NCI-H82 (cell line): ENCODE measurements at places on chromosomes 16 and 17.

DNA sequence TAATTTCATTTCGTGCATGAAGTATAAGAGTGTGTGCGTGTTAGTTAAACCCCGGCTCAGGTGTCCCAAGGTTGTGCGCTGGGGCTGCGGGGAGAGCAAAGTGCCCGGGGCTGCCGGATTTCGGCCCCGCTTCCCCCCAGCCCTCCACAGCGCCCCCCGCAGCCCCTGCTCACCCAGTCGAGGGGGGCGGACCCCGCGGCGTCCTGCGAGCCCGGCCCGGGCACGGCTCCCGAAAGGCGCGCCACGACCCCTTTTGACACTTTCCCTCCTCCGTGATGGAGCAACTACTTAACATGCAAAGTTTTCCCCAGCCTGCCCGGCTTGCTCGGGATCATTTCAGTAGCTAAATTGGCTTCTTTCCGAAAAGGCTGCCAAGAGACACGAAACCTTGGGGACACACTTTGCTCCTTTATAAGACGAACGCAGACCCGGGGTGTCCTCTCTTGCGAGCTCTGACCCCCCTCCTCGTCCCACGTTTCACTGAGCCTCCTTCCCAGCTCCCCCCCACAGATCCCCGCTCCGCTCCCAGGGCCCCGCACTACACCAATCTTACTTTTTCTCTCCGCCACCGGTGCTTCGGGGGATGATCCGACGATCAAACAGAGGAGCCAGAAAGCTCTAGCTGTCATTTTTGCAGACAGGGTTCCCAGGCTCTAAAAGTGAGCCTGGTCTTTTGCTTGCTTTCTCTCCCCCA, 552 bp downstream of the C17orf58 start:
- DNase-seq = peak; percentile 57

DNA sequence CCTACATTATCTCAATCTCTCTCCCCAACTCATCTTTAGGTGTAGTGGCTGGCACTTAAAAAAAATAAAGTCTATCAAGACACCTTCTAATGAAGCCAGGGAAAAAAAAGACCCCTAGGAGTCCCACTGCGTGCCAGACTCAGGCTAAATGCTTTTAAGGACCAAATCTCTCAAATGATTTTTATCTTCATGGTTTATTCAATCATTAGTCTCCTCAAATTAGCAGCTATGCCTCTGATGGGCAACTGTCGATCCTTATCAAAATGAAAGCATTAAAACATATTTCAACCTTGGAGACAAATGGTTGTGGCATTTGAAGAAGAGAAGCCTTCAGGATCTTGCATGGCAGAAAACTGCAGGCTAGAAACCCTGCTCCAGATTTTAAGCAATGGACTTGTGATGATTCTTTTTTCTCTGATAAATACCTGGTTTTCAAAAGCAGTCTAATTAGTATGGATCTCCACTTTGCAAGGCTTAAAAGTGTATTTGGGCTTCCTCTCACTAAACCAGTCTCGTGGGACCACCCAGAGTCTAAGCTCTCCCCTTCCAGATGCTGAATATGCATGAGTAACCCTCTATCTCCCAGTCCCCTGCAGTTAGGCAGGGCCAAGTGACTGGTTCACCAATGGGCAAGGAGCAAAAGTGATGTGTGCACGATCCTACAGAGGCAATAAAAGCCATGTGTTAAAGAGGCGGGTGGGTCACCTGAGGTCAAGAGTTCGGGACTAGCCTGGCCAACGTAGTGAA, 14.9 kb downstream of the ITPRIPL2 start:
- peak; percentile 60 for DNase-seq

DNA sequence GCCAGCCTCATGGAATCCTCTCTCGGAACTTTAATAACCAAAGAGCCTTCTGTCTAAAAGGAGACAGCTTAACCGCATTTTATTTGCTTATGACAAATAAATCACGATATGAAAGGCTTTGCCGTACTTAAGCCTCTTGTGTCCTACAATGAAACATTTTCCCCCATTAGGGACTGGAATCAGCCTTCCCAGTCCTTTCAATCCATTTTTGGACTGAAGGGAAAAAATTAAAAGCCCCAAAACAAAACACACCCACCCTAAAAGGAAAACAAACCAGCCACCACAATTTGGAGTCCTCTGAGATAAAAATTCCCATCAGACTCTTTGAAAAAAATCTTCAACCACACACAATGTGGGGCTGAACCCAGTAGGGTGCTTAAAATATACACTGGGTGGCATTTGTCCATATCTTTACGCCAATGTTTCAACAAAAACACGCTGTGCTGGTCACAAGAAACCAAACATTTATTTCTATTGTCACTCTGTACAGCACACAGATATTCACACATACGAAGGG, 3.0 kb downstream of the HOXB4 start:
- DNase-seq = no peak

- no peak for DNase-seq
Measured at GRCh38 chr16:84479716-84480450, 24.6 kb downstream of the MEAK7 start.

GRCh38 chr17:45052052-45052772, 780 bp upstream of the DCAKD start:
- peak; percentile 80 for DNase-seq

DNA sequence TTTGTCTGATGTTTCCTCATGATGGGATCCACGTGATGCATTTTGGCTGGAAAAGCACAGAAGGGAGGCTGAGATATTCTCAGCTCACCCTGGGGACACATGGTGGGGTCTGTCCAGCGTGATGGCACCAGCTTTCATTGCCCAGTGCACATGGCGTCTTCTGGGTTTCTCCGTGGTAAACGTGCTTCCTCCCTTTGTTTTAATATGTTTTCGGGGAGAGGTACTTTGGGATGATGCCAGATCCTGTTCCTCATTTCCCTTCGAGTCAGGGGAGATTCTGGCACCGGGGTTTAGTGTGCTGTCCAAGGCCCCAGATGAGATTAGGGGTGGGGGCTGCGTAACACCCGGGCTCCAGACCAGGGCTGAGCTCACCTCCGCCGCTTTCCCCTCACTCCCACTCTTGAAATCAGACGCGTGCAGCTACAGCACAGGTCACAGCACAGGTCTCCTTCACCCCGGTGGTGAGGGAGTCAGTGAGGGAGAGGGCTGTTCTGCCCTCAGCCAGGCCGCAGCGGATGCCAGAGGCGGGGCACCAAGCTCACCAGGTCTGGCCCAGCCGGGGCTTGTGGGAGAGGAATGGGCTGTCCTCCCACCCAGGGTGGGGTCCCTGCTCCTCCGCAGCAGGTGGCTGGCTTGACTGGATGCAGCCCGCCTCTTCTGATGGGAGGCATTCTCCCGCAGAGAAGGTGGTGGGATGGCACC, 33.9 kb downstream of the COX4I1 start:
- no peak for DNase-seq

DNA sequence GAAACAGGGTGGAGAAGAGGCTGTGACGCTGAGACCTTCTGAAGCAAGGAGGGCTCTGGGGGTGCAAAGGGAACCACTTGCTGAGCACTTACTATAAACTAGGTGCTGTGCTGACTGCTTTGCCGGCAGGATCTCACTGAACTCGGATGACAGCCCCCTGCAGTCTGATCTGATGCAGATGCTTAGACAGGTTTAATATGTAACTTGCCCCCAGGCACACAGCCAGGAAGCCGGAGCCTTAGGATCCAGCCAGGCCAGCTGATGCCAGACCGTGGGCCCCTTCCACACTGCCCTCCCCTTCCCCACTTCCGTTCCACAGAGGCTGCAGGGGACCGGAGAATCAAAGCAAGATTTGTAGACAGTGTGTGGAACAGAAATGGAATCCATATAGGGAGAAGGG, 23.1 kb downstream of the SPACA3 start:
- no peak for DNase-seq

GRCh38 chr16:3992297-3993051, 112.0 kb upstream of the CREBBP start:
- no peak for DNase-seq

- peak; percentile 69 for DNase-seq
Measured at GRCh38 chr16:67942200-67942509, 1.8 kb downstream of the LCAT start.

DNA sequence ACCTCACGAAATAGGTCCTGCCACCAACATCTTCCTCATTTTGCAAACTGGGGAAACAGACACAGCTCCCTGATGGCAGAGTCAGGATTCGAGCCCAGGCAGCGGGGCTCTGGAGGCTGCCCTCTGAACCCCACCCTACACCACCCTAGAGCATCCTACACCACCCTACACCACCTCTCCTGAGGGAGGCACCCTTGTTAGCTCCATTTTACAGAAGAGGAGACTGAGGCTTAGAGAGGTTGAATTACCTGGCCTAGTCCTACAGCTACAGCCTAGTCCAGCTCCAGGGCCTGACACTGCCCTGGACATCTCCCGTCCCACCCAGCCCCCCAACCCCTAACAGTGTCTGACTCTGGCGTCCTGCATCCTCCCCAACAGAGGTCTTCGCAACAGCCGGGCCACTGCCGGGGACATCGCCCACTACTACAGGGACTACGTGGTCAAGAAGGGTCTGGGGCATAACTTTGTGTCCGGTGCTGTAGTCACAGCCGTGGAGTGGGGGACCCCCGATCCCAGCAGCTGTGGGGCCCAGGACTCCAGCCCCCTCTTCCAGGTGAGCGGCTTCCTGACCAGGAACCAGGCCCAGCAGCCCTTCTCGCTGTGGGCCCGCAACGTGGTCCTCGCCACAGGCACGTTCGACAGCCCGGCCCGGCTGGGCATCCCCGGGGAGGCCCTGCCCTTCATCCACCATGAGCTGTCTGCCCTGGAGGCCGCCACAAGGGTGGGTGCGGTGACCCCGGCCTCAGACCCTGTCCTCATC, 3.2 kb upstream of the NECAB2 start:
- no peak for DNase-seq

DNA sequence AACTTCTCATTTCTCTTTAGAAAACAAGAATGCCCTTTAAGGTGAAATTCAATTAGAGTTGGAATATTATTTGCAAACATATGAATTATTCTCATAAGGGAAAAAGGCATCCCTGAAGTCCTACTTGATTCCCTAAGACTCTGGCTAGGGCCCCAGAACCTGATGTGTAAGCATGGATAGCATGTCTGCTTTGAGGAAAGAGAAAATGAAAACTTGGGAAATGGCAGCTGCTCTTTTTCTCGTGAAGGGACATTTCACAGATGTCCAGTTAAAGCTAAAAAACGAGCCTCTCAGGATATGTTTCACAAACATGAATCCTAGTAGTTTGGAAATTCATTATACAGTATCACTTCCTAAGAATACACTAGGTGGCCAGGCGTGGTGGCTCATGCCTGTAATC, 112.3 kb upstream of the CLEC3A start:
- no peak for DNase-seq

- DNase-seq = no peak
Measured at GRCh38 chr17:8710813-8711212, 33.8 kb downstream of the CCDC42 start.

DNA sequence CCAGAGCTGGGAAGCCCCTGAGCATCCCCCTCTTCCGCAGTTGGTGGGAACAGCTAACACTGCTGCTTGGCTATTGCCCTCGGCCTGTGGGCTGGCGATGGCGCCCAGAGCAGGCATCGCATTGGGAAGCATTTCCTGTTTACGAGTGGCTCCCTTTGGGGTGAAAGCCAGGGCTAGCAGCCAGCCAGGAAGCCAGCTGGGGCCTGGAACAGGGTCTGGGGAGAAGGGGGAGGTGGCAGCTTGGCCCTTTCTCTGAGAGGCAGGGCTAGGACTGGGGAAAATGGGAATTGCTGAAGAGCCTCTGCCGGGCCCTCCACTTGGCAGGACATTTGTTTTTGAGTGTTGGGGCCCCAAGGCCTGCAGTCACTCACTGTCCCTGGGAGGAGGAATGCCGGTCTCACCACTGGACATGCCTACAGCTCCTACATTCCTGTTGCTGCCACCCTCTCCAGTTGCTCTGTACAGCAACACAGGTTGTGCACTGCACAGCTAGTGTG, 2.4 kb upstream of the MTSS2 start:
- DNase-seq = no peak

DNA sequence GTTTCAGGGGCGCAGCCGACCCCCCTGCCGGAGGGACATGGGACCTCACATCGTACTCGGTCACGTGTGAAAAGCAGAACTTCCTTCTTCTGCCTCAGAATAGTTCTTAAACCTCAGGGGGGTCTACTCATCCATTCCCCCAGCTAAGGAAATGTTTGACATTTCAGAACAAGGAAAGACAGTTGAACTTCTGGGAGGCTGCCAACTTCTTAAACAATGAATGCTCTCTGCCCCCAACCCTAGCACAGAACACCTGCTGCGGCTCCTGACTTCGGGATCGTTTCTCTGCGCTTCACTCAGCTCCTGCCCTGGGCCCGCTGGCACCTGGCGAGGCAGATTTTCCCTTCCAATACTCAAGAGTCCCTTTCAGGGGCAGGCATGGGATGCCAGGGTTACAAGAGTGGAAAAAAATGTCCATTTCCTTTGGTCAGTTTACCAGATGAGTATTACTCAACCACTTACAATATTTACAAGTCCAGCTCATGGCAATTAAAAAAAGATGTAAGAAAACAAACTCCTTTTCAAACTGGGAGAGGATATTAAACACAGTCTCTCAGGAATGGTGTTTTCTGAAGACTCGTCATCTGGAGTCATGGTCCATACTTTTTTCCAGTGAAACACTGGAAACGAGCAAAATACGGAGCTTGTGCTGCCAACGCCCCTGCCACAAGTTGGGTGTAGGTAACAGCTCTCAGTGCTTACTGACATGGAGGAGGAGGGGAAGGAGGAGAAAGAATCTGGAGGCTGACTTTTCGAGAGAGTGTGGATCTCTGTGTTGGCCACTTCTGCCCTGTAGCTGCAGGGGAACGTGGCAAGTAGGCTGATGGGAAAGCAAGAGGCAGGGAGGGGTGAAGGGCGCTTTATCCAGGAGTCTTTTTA, 235.7 kb downstream of the NTN1 start:
- DNase-seq = no peak

GRCh38 chr17:72982680-72983079, 109.8 kb downstream of the SLC39A11 start:
- no peak for DNase-seq

DNA sequence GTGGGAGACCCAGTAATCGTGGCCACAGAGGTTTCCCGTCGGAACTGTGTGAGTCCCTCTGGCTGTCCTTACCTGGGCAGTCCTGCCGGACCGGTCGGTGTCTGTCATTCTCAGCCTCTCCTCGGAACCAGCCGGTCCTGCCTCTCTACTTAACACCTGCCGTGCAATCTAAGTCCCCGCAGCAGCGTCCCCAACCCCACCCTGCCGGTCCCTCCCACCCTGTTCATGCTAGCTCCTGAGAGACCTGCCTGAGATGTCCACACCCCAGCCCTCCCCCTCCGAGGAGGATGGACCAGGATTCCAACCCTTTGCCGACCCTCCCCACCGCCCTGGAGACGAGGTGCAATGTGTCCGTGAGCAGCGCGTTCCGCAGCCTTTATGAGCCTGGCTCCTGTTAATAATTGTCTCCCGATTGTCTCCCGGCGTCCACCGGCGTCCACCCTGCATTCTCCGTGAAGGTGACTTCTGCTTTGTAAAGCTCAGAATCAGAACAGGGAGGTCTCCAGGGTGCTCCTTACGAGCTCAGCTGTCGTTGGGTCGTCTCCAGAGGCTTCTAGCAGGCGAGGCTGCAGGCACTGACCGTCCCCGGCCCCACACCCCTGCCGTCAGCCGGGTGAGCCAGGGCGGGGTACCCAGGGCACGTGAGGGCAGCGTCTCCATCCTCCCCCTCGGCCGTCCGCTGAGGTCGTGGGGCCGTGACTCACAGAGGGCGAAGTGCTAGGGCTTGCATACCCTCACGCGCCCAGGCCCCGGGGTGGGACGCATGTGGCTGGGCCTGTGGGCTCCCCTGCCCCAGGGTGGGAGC, 10.1 kb downstream of the METRNL start:
- no peak for DNase-seq

- no peak for DNase-seq
Measured at GRCh38 chr17:77366558-77367245, 225.9 kb downstream of the SEC14L1 start.

GRCh38 chr16:1527836-1528811, 5.3 kb upstream of the TMEM204 start:
- DNase-seq = no peak
